ENCODE measurements at places on chromosomes 13 and 19.
A peak's percentile ranks its signal among the peaks of the same experiment; 100 is the strongest.

GRCh38 chr13:106573284-106573846 is 5.4 kb upstream of the ARGLU1 start:
- ATAC-seq: no peak

DNA sequence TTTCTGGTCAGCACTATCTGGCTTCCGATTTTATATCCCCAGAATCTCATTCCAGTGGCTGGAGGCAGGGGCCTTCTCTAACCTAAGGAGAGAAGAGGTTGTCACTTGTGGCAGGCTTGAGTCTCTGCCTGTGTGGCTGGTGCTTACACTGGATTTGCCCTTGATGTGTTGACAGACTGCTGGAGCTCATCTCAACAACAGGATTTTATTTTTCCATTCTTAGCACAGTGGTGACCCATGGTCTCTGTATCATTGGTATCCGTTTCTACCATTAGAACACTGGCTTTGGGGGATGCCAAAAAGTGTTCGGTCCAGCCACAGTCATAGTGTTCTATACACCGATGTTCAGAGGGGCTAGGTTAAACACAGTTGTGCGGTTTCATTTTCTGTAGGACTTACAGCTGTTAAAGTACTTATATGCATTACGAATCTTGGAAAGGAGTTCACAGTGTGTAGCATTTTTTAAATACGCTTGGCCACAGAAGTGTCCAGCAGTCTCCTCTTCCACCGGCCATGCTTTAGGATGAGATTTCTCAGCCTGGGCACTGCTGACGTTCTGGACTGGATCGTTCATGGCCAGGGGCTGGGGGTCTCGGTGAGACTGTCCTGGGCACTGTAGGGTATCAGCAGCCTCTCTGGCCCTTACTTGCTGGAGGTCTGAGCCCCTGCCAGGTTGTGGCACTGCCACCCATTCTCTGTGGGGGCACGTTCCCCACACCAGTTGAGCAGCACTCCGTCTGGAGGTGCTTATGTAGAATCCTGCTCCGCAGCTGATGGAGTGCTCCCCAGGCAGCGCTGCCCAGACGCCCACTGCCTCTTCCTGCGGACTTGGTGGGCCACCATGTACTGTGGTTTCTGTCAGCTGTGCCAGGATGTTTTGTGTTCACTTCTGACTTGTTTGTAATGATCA is 41.4 kb upstream of the TEX29 start:
- ATAC-seq: no peak

DNA sequence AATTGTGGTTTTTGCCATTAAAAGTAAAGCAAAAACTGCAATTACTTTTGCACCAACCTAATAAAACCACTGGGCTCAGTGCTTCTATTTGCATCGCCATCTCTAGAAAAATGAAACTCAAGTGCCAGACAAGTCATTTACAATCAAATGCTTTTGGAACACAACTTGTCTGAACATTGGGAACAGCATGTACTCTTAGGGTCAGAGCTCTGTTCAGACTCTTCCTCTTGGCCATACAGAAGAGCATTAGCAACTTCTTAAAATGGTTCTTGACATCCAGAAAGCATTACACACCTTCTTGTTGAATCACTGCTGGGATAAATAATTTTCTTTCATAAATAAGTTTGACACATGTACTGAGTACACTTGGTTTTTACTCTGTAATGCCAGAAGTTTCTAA is 272.5 kb downstream of the DCLK1 start:
- ATAC-seq: no peak

GRCh38 chr19:46085888-46086287 is 38.6 kb downstream of the IGFL3 start:
- ATAC-seq: no peak

- peak; percentile 59 for ATAC-seq
Measured at GRCh38 chr19:42658076-42658475, 63.4 kb upstream of the CEACAM8 start.

DNA sequence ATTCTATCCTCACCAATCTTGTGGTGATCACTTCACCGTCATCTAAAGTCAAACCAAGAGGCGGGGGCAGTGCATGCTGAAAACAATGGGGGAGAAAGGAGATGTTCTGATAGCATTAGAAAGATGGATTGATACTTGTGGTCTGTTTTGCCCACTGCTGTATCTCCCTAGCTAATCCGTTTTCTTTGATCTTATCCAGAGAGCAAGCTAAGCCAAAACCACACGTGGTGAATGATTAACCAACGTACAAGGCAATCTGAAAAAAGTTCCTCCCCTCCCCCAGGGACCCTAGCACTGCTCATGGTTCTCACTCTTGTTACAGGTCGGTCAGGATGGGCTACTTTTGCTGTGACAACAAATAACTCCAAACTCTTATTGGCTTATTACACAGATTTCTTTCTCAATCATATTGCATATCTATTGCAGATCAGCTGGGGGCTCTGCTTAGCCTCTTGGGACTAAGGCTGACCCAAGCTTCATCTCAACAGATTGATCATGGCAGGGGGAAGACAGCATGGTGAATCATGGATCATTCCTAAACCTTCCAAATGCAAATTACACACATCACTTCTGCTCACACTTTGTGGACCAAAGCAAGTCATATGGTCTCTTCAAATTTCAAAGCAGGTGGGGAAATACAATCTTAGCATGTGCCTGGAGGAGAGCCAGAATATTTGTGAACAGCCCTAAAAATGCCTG is 11.9 kb upstream of the C13orf42 start:
- ATAC-seq: peak; percentile 67

GRCh38 chr19:14558370-14559066 is 13.3 kb downstream of the NDUFB7 start:
- ATAC-seq: peak; percentile 16

DNA sequence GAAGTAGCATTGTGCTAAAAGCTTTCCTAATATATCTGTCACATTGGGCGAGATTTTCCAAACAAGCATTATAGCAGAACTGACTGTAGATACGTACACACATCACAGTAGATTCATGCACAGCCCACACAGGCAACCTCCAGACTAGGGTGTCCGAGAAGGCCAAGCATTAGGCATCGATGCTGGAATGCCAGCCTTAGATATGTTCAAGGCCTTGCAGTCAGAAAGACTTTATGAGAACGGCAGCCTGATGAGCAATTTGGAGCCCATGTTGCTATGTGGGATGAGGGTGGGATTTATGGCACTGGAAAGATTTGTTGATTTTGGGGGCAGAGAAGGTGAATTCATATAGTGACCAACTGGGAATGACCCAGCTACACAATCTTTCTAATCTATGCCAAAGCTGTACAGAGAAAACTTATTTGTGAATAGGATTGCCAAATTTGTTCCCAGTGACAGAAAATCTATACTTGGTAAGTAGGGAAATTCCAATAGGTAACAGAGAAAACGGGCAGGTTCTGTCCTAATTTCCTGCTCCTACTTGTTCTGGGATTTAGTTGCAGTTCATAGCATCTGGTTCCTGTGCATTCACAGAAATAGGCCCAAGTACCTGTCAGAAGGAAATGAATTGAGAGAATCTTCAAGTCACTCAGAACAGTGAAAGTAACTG is 31.0 kb upstream of the SPRY2 start:
- ATAC-seq: no peak

- peak; percentile 78 for ATAC-seq
Measured at GRCh38 chr19:5046339-5047039, 77.6 kb downstream of the KDM4B start.

Data from motor neuron (in vitro differentiated cells).